ENCODE measurements at places on chromosomes 6 and 20.

GRCh38 chr6:5672581-5673011 is 334.1 kb downstream of the NRN1 start:
- no peak for DNase-seq

DNA sequence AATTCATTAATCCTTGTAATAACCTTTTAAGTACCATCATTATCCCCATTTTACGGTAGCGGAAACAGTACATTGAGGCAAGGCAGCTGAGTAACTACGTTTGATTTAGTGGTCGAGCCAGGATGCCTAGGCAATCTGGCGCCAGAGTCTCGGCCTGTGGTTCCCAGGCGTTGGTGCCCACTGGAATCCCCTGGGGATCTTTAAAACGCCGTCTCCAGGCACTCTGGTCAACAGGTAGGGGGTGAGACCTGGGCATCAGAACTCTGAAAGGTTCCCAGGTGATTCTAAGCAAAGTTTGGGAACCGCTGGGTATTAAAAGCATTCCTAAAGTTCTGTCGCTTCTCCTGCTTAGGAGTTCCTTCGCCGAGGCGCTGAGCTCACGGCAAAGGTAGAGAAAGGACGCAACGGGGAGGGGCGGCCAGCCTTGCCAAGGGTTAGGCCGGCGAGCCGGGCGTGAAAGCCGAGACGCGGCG is 939 bp downstream of the DTNBP1 start:
- DNase-seq = peak; percentile 10

- DNase-seq = no peak
Observed at GRCh38 chr20:881051-881782, 34.9 kb downstream of the ANGPT4 start.

GRCh38 chr6:137005073-137005472 is 39.7 kb downstream of the IL20RA start:
- DNase-seq = no peak

GRCh38 chr6:79421001-79421411 is 116.2 kb downstream of the LCA5 start:
- no peak for DNase-seq

DNA sequence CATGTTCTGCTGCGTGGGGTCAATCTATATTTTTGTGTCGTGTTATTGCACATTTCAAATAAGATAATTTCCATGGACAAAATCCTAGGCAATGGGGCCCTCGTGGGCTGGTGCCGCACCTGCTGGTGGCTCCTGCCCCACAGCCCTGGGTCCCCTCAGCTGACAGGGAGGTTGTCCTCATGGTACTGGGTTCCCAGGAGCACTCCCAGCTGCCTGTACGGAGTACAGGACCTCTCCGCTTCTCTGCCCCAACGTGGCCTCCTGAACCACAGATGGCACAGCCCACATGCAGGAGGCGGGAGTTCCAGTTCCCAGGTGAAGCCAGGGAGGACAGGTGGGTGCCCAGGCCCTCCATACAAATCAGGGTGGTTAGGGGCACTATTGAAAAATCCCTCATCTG is 243.5 kb downstream of the SMOC2 start:
- no peak for DNase-seq

DNA sequence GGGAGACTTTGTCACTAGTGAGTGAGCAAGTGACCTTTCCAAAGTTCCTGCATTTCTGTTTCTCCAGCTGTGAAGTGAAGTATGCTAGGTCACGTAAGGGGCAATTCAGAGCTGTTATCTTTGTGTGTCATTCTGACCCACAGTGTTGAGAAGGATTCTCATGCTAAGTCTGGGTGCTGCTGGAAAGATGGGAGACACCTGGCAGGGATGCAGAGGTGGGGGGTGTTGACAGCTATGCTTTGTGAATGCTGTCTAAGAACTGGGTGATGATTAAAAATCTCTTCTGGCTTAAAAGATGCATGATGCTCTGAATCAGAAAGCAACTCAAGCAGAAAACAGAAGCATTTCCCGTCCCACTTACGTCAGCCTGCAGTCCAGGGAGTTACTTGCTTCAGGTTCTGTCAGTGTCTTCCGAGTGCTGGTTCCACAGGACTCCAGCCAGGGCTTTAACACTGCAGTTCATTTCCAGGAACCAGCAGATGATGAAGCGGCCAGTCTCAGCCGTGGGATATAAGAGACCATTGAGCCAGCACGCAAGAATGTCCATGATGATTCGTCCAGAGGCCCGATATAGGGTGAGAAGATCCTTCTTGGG is 30.9 kb upstream of the ASXL1 start:
- no peak for DNase-seq

DNA sequence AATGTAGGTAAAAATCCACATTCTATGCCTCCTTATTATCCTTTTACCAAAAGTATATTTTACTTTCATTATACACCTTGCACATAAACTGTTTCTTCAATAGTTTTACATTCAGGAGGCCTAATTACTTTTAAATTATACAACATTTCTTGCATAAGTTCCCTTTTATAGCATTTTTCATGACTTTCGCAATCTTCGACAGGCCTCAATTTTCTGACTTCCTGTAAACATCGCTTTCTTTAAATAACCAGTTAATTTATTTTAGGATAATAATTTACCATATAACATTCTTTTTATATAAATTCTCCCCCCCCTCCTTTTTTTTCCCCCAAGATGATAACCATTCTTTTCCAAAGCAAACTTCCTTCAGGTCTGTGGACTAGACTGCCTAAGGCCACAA is 9.2 kb downstream of the SLC35A1 start:
- DNase-seq = no peak

DNA sequence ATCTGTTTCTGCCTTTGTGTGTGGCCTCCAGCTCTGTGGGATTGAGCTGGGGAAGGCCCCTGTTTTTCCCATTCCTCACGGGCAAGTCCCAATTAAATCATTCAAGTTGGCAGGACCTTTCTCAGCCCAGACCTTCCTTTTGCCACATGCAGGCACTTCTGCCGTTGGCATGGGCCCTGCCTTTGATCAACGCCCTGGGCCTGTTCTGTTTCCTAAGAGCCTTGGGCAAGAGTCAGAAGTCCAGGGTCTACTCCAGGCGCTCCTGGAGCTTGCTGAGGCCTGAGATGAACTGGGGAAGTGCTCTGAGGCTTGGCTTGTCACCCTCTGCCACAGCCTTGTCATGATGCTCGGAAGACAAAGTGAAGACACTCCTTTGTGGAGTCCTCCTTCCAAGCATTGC is 7.1 kb downstream of the IP6K3 start:
- no peak for DNase-seq

- DNase-seq = peak; percentile 50
Observed at GRCh38 chr6:108526739-108527174, 34.0 kb upstream of the FOXO3 start.

DNA sequence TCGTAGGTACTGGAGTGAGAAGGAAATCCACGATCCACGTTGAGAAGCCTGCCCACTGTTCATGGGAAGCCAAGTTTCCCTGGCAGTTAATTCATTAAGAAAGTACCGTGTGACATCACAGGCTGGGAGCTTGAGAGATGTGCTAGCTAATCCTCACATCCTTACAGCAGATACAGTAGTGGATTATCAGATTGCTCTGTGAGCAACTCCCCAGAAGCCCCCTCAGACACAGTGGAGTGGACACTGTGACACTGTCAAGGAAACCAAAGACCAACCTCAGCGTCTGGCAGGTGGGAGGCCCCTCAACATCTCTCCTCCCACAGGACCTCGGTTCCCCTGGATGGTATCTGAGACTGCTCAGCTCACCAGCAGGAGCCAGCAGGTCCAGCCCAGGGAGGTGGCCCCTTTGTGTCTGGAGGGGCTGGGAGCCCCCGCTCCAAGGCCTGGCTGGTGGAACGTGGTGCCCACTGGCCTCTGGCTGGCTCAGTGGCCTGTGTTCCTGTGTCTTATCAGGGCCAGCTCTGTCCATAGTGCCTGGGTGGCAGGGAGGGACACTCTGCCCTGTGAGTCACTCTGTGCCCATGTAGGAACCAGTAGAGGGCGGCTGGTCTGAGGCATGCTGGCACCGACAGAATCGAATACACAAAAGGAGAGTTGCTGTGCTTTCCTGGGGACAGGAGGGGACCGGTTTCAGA is 7.2 kb downstream of the PYGB start:
- DNase-seq = no peak

- DNase-seq = no peak
Observed at GRCh38 chr20:34017610-34018009, 23.9 kb downstream of the RALY start.

- DNase-seq = no peak
Observed at GRCh38 chr6:14286144-14286543, 168.6 kb downstream of the CD83 start.

DNA sequence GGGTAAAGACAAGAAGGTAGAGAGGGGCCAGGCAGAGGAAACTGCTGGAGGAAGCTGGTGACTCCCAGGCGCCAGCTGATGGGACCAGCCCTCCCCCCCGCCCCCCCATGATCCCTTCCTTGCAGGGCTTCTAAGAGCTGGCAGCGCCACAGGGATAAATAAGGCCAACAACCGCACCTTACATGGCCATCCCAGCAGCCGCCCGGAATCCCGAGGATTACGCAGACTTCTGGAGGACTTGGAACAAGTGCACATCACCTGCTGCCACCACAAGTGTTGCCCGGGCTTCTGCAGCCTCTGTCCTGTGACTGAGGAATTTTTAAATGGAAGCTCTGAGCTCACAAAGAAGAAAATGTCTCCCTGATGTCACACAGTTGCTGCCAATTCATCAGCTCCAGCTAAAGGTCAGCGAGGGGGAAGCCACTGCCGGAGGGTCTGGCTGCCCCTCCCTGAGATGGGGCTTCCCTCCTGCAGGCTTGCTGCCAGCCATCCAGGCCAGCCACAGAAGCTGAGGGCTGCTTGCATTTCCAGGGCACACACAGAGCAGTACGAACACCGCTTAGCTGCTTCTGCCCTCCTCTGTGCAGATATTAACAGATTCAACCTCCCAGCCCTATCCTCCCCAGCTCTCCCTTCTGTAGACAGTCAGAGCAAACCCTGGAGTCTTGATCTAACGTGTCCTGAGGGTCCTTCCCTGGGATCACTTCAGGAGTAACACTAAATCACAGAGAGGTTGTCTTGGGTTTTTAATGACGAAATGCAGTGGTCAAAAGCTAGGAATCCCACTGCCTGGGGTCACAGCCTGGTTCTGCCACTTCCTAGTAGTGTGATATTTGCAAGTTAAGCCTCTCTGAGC is 38.6 kb upstream of the PIM1 start:
- DNase-seq = no peak

DNA sequence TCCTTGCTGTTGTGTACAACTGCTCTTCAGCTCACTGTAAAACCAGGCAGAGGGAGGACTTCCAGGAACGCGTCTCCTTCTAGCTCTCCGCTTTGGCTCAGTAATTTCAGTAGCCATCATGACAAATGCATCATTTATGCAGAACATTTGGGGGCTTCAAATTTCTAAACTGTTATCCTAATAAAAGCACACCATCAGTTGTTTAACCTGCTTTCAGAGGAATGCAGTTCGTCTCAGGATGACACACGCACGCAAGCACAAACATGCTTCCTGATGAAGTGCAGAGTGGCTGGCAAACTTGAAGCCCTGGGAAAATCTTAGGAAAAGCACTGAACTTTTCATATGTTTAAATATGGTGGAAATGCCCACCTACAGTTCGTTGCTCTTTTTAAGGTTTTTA is 24.4 kb downstream of the SLC22A23 start:
- DNase-seq = no peak

DNA sequence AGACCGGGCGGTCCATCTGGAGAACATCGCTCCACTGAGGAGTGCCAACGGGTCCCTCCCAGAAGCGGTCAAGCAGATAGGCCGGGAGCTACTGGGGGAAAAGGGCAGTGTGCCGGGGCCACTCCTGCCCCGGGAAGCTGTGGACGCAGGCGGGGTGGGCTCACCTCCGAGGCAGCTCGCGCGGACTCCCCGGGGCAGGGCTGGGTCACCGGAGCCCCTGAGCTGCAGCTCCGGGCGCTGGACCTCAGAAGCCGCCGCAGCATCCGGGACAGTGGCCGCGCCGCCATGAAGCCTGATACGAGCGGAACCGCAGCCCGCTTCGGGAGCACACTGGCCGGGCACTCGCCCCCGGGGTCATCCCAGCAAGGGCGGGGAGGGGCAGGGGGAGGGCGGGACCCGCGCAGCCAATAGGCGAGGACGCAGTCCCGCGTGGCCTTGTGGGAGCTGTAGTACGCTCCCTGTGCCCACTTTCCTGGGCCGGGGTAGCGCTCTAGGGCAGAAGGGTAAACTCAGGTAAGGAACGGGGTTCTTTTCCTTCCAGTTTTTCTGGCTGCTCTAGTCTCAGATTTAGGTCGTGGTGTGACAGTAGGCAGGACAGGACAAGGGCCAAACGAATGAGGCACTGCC is at the start of gene MOCS1:
TSS of gene MOCS1 (minus strand) at position 332 of the 627 bp plus-strand sequence. CDS start at position 287, 45 bp downstream.
- DNase-seq = peak; percentile 79

GRCh38 chr20:35903843-35904242 is 50.5 kb downstream of the SCAND1 start:
- DNase-seq = no peak

GRCh38 chr6:33728438-33728837 is 16.9 kb upstream of the UQCC2 start:
- no peak for DNase-seq

- no peak for DNase-seq
Observed at GRCh38 chr6:42915732-42916131, at the start of gene PTCRA. PTCRA (plus strand) TSS chr6:42916053; CDS start chr6:42916070, 17 bp downstream.

DNA sequence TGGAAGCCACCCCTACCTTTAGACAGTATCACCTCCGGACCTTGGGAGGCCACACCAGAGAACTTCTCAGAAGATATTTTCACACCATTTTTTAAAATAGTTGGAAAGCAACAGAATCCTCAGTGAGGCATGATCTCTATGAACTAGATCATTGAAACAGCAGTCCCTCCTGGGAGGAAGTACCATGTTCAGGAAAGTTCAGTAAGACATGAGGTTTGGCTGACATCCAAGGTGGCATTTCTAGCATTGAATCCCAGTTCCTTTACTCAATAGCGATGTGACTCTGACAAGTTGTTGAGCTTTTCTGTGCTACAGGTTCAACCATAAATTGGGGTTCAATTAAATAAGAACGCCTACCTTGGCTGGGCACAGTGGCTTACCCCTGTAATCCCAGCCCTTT is 169.0 kb downstream of the TBC1D7 start:
- no peak for DNase-seq

- no peak for DNase-seq
Observed at GRCh38 chr20:60857708-60858107, 394.4 kb upstream of the CDH4 start.

GRCh38 chr6:80872199-80872950 is 765.9 kb downstream of the BCKDHB start:
- peak; percentile 8 for DNase-seq

DNA sequence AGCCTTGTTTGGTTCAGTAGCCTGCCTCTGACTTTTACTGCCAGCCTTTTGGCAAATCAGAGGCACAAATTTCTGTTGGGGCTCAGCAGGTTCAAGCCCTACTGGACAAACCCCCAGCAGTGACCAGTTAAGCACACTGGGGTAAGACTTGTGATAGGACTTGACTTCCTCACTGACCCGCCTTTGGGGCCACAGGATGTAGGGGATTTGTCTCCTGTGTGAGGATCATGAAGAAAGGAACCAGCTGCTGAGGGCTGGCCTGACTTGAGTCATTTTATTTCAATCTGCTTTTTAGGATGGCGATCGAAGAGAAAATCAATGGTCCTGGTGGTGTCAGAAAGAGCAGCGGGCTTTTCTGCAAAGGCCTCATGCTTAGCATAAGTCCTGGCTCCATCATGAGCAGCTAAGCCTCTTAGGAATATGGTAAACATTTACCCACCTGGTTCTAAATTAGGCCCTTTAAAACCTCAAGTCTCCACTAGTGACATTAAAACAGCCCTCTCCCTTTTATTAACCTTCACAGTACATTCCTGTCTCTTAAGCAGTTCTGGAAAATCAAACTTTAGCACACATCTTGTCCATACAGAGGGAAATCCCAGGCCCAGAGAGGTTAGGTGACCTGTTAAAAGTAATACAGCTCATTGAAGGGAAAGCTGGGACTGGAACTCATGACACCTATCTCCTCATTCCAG is 16.6 kb downstream of the CHMP4B start:
- no peak for DNase-seq

Data from HuH-7 (cell line).